ENCODE measurements at places on chromosomes 11 and 22.

GRCh38 chr11:65911682-65912568 is 6.9 kb downstream of the C11orf68 start:
- no peak for DNase-seq
- no peak overlapping the region for H3K27ac ChIP-seq
- H3K4me1 ChIP-seq = peaks cover 12% of the 10 kb centered on the region
- no peak overlapping the region for H3K4me3 ChIP-seq
- no peaks in the 10 kb centered on the region for H3K36me3 ChIP-seq

- no peaks in the 10 kb centered on the region for H3K36me3 ChIP-seq
- H3K27ac ChIP-seq = no peak overlapping the region
- H3K4me3 ChIP-seq = no peak overlapping the region
Observed at GRCh38 chr22:35736701-35737100, 19.0 kb downstream of the APOL5 start.

DNA sequence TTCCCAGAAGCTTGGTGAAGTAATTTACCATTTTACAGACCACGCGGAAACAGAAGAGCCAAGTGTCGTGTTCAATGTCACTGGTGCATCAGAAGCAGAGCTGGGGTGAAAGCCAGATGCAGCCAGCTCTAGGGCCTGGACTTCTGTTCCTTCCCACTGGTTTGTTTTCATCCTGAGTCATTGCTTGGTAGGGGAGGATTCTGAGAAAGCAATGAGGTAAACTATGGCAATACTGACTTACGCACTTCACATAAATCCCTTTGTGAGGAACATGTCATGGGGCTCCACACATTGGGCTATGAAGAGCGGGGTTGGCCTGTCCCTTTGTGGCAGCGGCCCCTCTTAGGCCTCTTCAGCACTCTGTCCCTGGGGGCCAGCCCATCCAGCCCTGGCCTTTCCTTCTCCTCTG is 52.4 kb upstream of the RBFOX2 start:
- H3K4me3 ChIP-seq = no peak overlapping the region
- H3K27me3 ChIP-seq = no peaks in the 10 kb centered on the region
- DNase-seq = no peak
- no peaks in the 10 kb centered on the region for H3K36me3 ChIP-seq

DNA sequence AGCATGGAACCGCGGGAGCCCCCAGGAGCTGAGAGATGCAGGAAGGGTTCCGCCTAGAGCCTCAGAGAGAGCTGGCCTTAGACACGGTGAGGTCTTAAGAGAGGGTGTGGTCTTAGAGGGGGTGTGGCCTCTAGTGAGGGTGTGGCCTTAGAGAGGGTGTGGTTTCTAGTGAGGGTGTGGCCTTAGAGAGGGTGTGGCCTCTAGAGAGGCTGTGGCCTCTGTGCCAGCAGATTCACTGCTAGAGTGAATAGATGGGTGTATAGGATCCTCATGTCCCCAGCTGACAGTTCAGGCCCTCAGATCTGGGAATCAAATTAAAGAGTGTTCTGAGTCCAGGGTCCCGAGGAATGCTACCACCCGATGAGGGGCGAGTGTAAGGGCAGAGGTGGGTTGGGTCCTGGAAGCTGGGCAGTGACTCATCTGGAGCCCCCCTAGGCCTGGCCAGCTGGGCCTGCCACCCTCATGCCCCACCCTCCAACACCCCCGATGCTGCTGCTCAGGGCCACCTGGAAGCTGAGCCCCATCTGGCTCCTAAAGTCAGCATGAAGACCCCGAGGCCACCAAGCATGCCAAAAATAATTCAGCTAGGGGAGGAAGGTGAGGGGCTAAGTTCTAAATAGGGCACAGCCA is 49.5 kb downstream of the IGF2 start:
- H3K4me1 ChIP-seq = peaks cover 15% of the 10 kb centered on the region
- peaks cover 3% of the 10 kb centered on the region for H3K27me3 ChIP-seq
- no peaks in the 10 kb centered on the region for H3K36me3 ChIP-seq
- DNase-seq = no peak
- H3K4me3 ChIP-seq = no peak overlapping the region

GRCh38 chr11:124193221-124194010 is 10.3 kb downstream of the OR10D3 start:
- no peaks in the 10 kb centered on the region for H3K36me3 ChIP-seq
- H3K27me3 ChIP-seq = no peaks in the 10 kb centered on the region
- no peaks in the 10 kb centered on the region for H3K4me1 ChIP-seq

DNA sequence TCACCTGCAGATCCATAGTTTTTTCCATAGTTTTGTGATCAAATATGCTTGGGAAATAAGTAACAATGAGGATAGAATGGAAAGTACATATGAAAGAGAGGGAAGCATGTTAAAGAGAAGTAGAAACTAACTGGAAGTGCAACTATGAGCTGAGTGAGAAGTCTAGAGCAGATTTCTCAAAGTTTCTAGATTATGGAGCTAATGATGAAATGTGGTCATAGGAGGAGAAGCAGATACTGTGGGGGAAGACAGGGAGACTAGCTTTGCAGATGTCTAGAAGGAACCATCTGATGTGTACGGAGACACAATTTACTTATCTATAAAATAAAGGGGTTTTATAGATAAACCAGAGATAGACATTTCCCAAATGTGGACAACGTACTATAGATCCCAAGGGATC is 37.1 kb downstream of the RELT start:
- H3K27ac ChIP-seq = no peak overlapping the region
- H3K36me3 ChIP-seq = no peaks in the 10 kb centered on the region
- H3K4me3 ChIP-seq = no peak overlapping the region
- DNase-seq = no peak

- H3K4me1 ChIP-seq = no peaks in the 10 kb centered on the region
- no peaks in the 10 kb centered on the region for H3K27me3 ChIP-seq
- no peak for DNase-seq
- no peak overlapping the region for H3K4me3 ChIP-seq
- no peaks in the 10 kb centered on the region for H3K36me3 ChIP-seq
Observed at GRCh38 chr22:27952779-27953178, 33.7 kb upstream of the PITPNB start.

GRCh38 chr11:112608509-112608908 is 347.8 kb upstream of the PLET1 start:
- H3K4me3 ChIP-seq = no peak overlapping the region
- no peak overlapping the region for H3K27ac ChIP-seq
- H3K27me3 ChIP-seq = no peaks in the 10 kb centered on the region
- DNase-seq = no peak
- no peaks in the 10 kb centered on the region for H3K4me1 ChIP-seq
- no peaks in the 10 kb centered on the region for H3K36me3 ChIP-seq

Measured in CD4-positive, alpha-beta memory T cell (primary cell).